Gastrocnemius medialis (tissue), 4 donors: ENCODE measurements at places on chromosomes 16 and 17. TPM values are rescaled to one million over a fixed set of nuclear protein-coding genes. Genes with fewer than 3 reads are reported as not detected.

DYNLRB2 gene
- total RNA-seq = not detected

ABAT gene
- 0.75 TPM for total RNA-seq

DNA sequence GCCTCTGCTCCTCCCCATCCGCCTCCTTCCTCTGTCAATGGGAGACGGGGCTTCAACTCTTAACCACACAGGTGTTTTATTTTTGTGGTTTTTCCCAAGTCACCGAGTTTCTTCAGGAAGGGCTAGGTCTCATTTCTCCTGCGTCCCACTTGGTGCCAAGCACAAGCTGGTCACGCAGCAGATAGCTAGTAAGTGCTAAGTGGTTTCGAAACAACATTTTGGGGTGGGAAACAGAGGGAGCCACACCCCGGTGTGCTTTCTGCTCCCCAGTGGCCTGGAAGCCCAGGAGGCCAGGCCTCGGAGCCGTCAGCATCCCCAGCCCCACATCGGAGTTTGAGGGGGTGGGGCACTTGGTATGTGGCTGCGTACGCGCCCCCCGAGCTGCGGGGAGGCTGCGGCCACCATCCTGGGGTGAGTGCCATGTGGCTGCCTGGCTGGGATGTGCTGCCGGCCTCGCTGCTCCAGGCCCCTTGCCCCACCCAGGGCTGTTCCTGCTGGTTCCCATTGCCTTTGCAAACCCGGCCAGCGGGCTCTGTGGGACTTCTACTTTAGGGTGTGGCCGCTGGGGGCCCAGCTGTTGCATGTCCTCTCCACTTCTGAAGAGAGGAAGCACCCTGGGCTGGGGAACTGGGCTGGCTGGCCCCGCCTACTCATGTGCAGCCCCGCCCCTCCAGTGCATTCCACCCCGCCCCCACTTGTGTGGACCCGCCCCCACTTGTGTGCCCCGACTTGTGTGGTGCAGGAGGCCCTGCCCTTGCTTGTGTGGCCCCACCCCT is 55.6 kb downstream of the BAIAP2 start:
- H3K4me1 ChIP-seq = peaks cover 11% of the 10 kb centered on the region
- DNase-seq = peak; percentile 38
- no peak overlapping the region for H3K27ac ChIP-seq
- no peaks in the 10 kb centered on the region for H3K27me3 ChIP-seq
- H3K36me3 ChIP-seq = no peaks in the 10 kb centered on the region

DNA sequence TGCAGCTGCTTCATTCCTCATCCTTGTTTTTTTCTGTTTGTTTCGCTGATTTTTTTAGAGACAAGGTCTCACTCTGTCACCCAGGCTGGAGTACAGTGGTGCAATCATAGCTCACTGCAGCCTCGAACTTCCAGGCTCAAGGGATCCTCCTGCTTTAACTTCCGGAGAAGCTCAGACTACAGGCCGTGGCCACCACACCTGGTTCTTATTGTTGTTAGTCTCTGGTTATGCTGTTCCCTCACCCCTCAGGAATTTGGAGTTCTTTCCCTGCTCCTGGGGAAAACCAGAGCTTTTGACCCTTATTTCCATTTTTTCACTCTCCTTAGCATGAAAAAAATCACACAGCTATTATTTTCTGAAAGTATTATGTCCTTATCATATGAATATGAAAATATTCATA is 1.8 kb downstream of the ODF4 start:
- no peak for DNase-seq
- peaks cover 3% of the 10 kb centered on the region for H3K27me3 ChIP-seq
- H3K4me1 ChIP-seq = no peaks in the 10 kb centered on the region

DNA sequence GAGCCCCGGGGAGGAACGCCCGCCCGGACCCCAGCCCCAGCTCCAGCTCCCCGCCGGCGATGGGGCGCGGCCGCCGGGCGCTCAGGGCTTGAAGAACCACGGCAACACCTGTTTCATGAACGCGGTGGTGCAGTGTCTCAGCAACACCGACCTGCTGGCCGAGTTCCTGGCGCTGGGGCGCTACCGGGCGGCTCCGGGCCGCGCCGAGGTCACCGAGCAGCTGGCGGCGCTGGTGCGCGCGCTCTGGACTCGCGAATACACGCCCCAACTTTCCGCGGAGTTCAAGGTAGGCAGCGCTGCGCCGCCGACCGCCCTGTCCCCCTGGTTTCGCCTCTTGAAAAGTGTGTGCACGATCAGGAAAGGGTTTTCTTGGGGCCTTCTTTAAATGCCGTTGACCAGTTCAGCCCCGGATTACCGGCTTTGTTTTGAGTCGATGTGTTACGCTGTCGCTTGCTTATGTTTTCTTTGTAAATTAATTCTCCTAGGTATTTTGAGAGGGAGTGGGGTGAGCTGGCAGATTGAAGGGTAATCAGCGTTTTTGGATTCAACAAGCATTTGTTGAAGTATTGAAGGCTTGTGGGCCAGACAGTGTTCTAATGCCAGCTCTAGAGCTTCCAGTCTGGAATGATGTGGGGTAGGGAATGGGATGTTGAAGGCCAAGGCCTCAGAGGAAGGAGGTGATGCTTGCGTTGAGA is 681 bp downstream of the USP43 start:
- H3K27ac ChIP-seq = no peak overlapping the region
- peaks cover 5% of the 10 kb centered on the region for H3K4me1 ChIP-seq
- no peak for DNase-seq

- peaks cover 44% of the 10 kb centered on the region for H3K4me1 ChIP-seq
- peak overlapping the region; percentile 82 for H3K27ac ChIP-seq
- H3K27me3 ChIP-seq = no peaks in the 10 kb centered on the region
- H3K4me3 ChIP-seq = no peak overlapping the region
- H3K36me3 ChIP-seq = no peaks in the 10 kb centered on the region
- DNase-seq = no peak
These were observed 85.4 kb downstream of the BMERB1 start for GRCh38 chr16:15519790-15520189.

DNA sequence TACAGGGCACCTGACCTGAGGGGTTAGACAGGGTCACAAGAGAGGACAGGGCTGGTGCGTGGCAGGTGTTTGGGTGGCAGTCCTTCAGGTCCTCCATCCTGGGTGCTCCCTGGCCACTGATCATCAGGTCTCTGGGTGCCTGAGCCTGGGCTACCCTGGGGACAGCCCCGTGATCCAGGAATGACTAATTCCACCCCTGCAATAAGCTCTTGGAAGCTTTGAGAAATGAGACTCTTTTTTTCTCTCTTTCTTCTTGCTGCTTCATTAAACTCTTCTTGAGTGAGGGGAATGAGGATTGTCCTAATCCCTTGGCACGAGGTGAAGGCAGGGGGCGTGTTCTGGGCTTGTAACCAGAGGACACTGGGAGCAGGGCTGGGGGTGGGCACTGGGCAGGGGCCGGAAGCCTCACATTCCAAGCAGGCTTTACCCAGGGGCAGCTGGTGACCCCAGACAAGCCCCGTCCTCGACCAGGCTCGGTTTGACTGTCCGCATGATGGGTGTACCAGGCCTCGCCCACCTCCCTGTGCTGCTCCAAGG is 21.4 kb upstream of the SPNS2 start:
- H3K4me1 ChIP-seq = peaks cover 10% of the 10 kb centered on the region
- no peaks in the 10 kb centered on the region for H3K36me3 ChIP-seq
- H3K27ac ChIP-seq = no peak overlapping the region
- no peak overlapping the region for H3K4me3 ChIP-seq

GRCh38 chr17:82399601-82400101 is 18.5 kb upstream of the HEXD start:
- DNase-seq = peak; percentile 79
- no peak overlapping the region for H3K4me3 ChIP-seq
- peaks cover 28% of the 10 kb centered on the region for H3K36me3 ChIP-seq
- peaks cover 22% of the 10 kb centered on the region for H3K4me1 ChIP-seq
- H3K27me3 ChIP-seq = no peaks in the 10 kb centered on the region

GRCh38 chr17:60959696-60960095 is 282.0 kb downstream of the BCAS3 start:
- no peak for DNase-seq
- no peak overlapping the region for H3K4me3 ChIP-seq
- no peaks in the 10 kb centered on the region for H3K27me3 ChIP-seq
- H3K27ac ChIP-seq = no peak overlapping the region
- no peaks in the 10 kb centered on the region for H3K36me3 ChIP-seq

DNA sequence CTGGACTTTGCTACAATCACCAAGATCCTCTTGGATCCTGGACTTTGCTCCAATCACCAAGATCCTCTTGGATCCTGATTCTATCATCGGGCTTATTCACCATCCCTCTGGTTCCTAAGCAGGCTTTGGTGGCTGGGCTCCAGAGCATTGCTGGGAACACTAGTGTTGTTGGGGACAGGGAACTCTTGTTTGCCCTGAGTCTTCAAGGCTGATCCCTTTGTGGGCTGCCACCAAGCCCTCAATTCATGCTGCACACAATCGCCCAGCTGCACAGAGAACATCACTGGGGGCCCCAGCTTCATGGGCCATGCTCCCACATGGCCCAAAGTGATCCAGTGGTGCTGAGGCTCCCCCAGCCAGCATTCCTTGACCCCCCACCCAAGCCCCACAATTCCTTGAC is 88.3 kb downstream of the TMEM132E start:
- H3K27ac ChIP-seq = no peak overlapping the region
- H3K4me1 ChIP-seq = no peaks in the 10 kb centered on the region
- no peaks in the 10 kb centered on the region for H3K36me3 ChIP-seq
- DNase-seq = no peak
- no peak overlapping the region for H3K4me3 ChIP-seq

- peaks cover 75% of the 10 kb centered on the region for H3K4me1 ChIP-seq
- H3K4me3 ChIP-seq = no peak overlapping the region
- H3K27me3 ChIP-seq = no peaks in the 10 kb centered on the region
- no peak for DNase-seq
- peaks cover 48% of the 10 kb centered on the region for H3K36me3 ChIP-seq
These were observed 8.1 kb downstream of the SMTNL2 start for GRCh38 chr17:4592240-4593005.

DNA sequence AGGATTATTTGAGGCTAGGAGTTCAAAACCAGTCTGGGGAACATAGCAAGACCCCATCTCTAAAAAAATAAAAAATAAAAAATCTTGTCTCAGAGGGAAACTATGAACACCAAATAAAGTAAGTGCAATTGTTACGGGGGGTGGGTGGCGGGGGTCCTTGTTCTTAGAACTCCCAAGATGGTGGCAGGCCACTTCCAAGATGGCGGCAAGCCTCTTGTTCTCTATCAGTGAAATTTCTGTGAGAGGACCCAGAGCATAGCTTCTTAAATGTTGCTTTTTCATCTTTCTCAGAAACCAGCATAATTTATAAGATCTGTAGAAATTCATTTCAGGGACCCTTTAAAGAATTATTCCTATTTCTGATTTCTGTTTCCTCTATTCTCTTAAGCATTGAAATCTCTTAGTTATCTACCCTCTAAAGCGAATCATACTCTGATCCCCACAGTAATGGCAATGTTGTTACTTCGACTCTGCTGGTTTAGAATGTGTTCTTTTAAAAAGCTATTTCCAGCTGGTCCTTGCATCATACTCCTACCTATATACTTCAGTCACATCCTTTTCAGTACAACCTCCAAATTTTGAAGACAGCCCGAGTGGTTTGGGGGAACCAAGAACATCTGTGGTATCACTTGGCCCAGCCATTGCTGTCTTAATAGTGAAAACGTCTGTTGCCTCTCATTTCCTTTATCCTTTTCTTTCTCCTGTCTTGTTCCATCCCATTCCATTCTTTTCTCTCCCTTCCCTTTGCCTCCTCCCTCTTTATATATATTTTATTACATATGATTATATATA is 16.2 kb downstream of the RSPRY1 start:
- H3K4me1 ChIP-seq = no peaks in the 10 kb centered on the region
- no peaks in the 10 kb centered on the region for H3K27me3 ChIP-seq
- DNase-seq = no peak
- no peak overlapping the region for H3K27ac ChIP-seq
- no peak overlapping the region for H3K4me3 ChIP-seq
